Caudate nucleus (tissue), 63 donors: ENCODE measurements at places on chromosomes 7 and 10.

DNA sequence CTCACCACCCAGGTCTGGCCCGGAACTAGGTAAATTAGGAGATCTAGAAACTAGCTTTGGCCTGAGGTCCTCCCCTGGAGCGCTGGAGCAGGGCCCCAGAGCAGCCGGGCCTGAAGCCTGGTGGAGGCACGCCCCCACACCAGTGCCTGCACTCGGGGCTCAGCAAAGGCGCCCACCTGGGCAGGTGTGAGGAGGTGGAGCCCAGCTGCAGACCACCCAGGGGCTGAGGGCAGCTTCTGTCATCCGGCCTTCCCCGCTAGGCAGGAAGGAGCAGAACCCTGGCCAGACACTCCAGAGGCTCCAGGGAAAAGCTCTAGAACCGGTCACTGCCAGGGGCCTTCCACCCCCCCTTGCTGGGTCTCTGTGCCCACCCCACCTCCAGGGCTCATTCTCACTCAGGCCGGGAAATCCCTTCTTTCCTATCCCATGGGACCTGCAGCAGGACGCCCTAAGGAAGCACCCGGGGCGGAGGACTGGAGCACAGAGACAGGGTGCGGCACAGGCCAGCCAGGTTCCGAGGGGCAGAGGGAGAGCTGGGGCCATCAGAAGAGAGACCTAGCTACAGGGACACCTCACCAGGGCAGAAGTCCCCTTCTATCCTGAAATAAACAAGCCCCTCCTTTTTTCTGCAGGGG lies 161.2 kb downstream of the NRF1 start:
- no peak for DNase-seq

GRCh38 chr7:142384493-142384922 lies 126.7 kb upstream of the PRSS58 start:
- DNase-seq, result no peak

GRCh38 chr10:112810711-112811151 lies 139.3 kb upstream of the TCF7L2 start:
- no peak for DNase-seq

GRCh38 chr7:158128572-158128971 lies 459.1 kb downstream of the PTPRN2 start:
- no peak for DNase-seq

GRCh38 chr7:33845991-33846509 lies 59.3 kb upstream of the BMPER start:
- no peak for DNase-seq

DNA sequence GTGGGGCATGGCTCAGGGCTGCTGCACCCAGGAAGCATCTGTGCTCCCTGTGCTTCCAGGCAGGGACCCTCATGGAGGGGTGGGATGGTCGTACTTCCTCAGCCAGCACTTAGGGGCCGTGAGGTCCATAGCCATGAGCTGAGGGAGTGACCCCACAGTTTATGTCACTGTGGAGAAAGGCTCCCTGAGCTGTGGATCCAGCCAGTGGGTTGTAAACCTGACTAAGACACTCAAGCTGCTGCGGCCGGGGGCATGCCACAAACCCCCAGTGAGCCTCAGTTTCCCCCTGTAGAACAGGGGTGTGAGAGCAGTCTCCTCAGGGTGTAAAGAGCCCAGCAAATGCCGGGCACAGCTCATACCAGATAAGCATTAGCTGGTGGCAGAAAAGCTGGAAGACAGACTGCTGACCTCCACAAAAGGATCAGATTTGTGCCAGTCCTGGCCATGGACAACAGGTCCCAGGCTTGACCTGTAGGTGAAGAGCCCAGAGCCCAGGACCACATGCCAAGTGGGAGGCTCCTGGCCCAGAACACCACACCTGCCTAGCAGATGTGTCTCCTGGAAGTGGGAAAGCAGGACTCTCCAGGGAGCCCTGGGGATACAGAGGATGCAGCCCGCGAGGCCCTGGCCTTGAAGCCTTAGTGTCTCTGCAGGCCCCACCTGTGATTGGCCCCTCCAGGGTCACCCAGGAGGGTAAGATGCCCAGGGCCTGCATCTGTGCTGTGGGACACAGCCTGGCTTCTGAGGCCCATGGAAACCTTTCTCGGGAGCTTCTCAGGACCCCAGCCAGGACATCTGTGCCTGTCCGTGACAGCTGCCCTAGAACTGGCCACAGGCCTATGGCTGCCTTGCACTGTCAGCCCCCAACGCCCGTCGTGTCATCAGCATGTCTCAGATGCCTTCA lies 78.1 kb upstream of the RET start:
- DNase-seq, result no peak

GRCh38 chr7:158987691-158988090 lies 131.3 kb downstream of the DYNC2I1 start:
- no peak for DNase-seq

DNA sequence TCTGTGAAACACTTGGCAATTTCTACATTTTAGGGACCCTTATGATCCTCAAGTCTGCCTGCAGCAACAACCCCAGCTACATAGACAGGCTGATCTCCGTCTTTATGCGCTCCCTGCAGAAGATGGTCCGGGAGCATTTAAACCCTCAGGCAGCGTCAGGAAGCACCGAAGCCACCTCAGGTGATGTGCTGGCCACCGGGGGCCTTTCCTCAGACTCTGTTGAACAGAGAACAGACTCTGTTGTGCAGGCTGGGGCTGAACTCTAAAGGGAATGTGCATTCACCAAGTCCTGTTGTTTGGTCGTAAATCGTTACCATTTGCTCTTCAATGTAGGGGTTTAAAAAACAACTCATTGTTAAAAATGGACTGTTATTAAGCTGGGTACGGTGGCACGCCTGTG lies 86.3 kb downstream of the TRRAP start:
- DNase-seq, result no peak

DNA sequence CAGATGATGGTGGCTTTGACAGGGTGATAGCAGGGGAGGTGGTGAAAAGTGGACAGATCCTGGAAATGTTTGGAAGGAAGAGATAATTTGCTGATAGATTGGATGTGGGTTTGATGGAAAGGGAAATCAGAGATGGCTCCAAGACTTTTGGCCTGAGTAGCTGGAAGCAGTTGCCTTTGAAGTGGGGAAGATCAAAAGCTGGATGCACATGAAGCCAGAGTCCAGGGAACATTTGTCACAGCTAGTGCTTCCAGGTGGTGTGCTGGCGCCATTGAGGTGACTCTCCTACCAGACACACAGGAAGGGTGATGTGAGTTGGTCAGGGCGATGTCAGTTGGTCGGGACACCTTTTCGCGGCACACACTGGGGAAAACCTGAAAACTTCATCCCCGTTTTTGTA lies 15.9 kb downstream of the DYNC1I1 start:
- DNase-seq, result no peak

- DNase-seq, result no peak
These were observed 14.3 kb upstream of the ELN start for GRCh38 chr7:74013539-74014272.

GRCh38 chr7:158098125-158099030 lies 489.2 kb downstream of the PTPRN2 start:
- no peak for DNase-seq

GRCh38 chr10:50299948-50300669 lies 48.8 kb upstream of the ASAH2 start:
- DNase-seq, result no peak

- DNase-seq, result no peak
These were observed 45.7 kb upstream of the IL6 start for GRCh38 chr7:22681312-22681711.

DNA sequence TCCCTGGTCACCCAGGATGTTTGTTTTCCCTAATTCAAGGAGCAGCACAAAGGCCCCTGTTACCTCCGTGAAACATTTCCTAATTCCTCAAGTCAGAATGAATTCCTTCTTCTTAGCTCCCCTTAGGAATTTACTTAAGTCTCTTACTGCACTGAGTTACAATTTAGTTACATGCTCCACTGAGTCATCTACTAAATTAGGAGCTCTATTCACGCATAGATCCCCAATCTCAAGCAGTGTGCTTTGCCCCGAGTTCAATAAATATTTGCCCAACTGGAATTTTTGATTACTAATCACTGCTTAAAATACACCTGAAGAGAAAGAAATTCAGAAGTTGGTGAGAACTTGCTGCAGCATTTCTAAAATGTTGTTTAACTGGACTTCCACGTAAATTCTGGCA lies 329.4 kb upstream of the MYO3A start:
- no peak for DNase-seq

- no peak for DNase-seq
These were observed 242.8 kb downstream of the ELFN1 start for GRCh38 chr7:1912593-1913465.

- no peak for DNase-seq
These were observed 112.9 kb downstream of the VIPR2 start for GRCh38 chr7:159031750-159032149.

GRCh38 chr7:3649250-3649649 lies 348.2 kb downstream of the SDK1 start:
- DNase-seq, result no peak

DNA sequence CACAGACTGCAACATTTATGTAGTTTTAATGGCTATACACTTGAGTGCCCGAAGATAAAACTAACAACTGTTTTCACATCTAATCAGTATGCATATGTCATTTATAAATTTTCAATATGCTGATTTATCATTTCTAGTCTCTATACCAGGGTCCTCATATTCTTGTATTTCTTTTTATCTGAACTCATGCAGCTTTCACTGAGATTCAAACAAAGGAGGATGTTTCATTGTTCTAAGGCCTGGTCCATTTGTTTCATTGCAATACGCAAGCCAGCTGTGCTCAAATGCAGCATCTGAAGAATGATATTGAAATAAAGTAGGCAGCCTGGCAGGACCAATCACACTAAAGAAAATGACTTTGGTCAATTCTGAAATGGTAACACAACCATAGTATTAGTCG lies 31.7 kb downstream of the MAGI2 start:
- DNase-seq, result no peak

DNA sequence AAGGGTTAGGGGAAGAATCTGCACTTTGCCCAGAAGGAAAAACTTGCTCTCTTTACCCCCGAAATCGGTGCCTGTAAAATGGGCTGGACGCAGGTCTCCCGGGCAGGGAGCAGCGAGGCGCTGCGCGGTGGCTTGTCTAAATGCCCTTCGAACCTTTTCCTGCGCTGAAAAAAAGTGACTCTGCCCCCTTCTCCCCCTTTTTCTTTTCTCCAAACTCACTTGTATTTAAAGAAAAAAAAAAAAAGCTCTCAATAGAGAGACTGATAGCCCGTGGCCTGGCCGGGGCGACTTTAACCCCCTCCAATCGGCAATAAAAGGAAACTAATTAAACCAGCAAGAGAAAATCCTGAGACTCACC lies 286 bp downstream of the SP8 start:
- DNase-seq, result no peak

GRCh38 chr10:69938541-69938991 lies 114.1 kb upstream of the MACROH2A2 start:
- no peak for DNase-seq

GRCh38 chr7:123183431-123183830 lies 16.3 kb downstream of the SLC13A1 start:
- no peak for DNase-seq

GRCh38 chr7:17305387-17306171 lies 7.1 kb downstream of the AHR start:
- no peak for DNase-seq

GRCh38 chr10:36115364-36115763 lies 473.3 kb upstream of the FZD8 start:
- no peak for DNase-seq

GRCh38 chr10:70903262-70903921 lies 15.0 kb upstream of the PCBD1 start:
- peak; percentile 23 for DNase-seq

- DNase-seq, result no peak
These were observed 66.9 kb downstream of the STK17A start for GRCh38 chr7:43649755-43650274.

GRCh38 chr10:61939902-61940301 lies 38.4 kb downstream of the ARID5B start:
- no peak for DNase-seq

- DNase-seq, result no peak
These were observed 208.0 kb downstream of the ZNF365 start for GRCh38 chr10:62582101-62582705.
